Naive B cell (primary cell): ENCODE measurements at places on chromosomes 2 and 18. TPM values are rescaled to one million over a fixed set of nuclear protein-coding genes. Genes with fewer than 3 reads are reported as not detected.

DNA sequence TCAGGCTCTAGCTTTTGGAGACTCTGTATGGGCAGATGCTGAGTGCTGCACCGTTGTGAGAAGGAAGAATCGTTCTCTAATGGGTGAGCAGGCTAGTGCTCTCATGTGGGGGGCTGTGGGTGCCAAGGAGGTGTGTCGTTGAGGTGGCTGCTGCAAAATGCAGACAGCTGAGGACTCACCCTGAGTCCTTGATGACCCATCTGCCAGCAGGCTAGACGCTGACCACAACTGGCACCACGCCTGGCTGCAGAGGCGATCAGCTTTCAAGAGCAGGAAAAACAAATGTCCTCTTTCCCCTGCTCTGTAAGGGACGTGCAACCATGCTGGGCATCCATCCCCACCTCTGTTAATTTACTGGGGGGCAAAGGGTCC, 48.2 kb downstream of the HAUS1 start:
- no peak overlapping the region for H3K4me3 ChIP-seq
- peaks cover 12% of the 10 kb centered on the region for H3K4me1 ChIP-seq
- no peaks in the 10 kb centered on the region for H3K36me3 ChIP-seq
- no peak overlapping the region for H3K27ac ChIP-seq

DNA sequence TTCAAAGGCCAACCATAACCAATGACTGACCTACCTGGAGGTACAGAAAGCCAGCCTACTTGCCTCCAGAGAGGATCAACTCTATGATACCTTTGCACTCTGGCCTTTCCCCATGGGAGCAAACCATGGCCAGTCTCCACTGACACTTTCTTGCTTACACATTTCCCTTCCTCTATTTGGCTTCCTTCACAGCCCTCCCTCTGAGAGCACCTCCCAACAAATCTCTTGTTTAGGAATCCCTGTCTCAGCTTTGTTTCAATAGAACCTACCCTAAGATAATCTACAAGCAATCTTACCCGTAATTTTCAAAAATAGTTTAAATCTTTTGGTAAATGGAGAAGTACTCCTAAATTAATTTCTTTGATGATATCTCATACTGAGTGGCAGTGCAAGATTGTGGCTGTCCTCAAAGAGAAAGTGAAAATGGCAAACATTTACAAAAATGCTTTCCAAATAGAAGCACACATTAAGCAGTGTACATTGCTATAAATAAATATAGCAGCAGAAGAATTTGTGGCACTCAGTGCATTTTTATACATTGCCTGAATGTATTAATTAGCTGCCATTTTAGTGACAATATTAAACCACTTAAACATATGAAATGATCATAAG, 140.6 kb downstream of the CCDC148 start:
- peaks cover 4% of the 10 kb centered on the region for H3K4me1 ChIP-seq
- no peak overlapping the region for H3K4me3 ChIP-seq
- no peak for DNase-seq
- no peaks in the 10 kb centered on the region for H3K27me3 ChIP-seq
- peak overlapping the region; percentile 5 for H3K27ac ChIP-seq

DNA sequence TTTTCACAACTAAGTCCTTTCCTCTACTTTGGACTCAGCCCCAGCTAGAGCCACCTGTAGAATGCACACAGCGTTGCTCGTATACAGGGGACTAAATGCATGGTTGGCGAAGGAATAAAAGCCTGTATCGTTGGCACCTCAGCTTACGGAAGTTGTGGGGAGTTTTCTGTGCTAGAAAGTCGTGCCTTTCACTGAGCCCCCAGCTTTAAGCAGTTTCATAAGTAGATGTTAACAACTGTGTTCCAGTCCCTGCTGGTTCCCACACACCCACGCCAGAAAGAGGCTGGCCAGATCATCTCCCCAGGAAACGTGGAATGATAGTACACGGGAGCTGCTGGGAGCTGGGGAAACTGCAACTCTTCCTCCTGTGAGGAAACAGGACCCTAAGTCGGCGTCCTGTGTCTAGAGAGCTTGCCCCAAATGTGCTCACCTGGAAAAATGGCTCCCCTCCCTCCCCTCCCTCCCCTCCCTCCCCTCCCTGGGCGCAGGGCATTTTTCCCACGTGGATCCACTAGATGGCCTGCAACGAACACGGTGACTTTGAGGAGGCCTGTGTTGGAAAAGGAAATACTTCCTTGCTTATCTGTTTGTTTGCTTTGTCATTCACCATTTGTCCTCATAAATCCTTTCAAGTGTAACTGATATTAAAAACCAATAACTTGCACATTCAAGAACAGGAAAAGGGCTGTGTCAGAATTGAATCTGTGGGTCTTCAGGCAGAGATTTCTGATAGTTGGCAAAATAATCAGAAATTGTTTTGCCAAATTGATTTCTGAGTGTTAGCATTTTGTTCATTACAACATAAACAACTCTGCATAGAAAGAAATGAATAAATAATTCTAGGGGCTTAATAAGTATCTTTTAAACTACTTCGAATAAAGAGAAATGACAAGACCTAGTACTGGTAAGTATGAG, 43.9 kb upstream of the RFX8 start:
- H3K27me3 ChIP-seq: no peaks in the 10 kb centered on the region
- no peak overlapping the region for H3K4me3 ChIP-seq
- peaks cover 8% of the 10 kb centered on the region for H3K4me1 ChIP-seq
- H3K36me3 ChIP-seq: peaks cover 4% of the 10 kb centered on the region

GRCh38 chr2:157903626-157904025, 27.5 kb upstream of the ACVR1 start:
- no peaks in the 10 kb centered on the region for H3K36me3 ChIP-seq
- no peak overlapping the region for H3K27ac ChIP-seq
- no peak overlapping the region for H3K4me3 ChIP-seq
- H3K27me3 ChIP-seq: no peaks in the 10 kb centered on the region
- peaks cover 14% of the 10 kb centered on the region for H3K4me1 ChIP-seq
- no peak for DNase-seq

DNA sequence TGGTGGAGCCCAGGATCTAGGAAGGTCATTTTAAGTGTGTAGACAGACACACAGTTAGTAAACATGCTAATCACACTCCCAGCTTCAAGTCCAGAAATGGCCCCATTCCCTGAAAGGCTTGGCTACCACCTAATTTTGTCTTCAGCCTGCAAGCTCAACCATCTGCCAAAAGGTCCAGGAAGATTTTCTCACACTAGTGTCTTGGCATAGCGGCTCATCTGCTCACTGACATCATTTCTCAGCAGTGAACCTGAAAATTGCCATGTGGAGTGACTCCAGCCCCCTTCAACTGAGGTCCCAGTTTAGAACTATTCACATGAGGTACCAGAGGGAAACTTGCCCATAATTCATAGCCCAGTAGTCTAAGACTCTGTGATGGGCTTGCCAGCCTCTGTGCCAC, 748.9 kb downstream of the LRP1B start:
- DNase-seq: no peak
- no peaks in the 10 kb centered on the region for H3K27me3 ChIP-seq
- no peak overlapping the region for H3K4me3 ChIP-seq
- no peaks in the 10 kb centered on the region for H3K36me3 ChIP-seq

DNA sequence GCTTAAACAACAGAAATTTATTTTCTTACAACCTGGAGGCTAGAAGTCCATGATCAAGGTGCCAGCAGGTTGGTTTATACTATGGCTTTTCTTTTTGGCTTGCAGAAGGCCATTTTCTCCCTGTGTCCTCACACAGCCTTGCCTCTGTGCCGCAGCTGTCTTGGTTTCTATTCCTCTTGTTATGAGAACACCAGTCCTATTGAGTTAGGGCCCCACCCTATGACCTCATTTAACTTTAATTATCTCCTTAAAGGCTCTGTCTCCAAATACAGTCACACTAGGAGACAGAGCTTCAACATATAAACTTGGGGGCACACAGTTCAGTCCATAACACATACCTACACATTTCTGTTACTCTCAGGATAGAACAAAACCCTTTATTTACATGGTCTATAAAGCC, 17.3 kb upstream of the RHOB start:
- no peaks in the 10 kb centered on the region for H3K36me3 ChIP-seq
- peak overlapping the region; percentile 96 for H3K27ac ChIP-seq
- H3K27me3 ChIP-seq: peaks cover 6% of the 10 kb centered on the region
- peaks cover 54% of the 10 kb centered on the region for H3K4me1 ChIP-seq
- H3K4me3 ChIP-seq: peak overlapping the region; percentile 68
- DNase-seq: peak; percentile 68

- peaks cover 4% of the 10 kb centered on the region for H3K27me3 ChIP-seq
- H3K4me1 ChIP-seq: no peaks in the 10 kb centered on the region
- H3K27ac ChIP-seq: no peak overlapping the region
- no peak for DNase-seq
- no peaks in the 10 kb centered on the region for H3K36me3 ChIP-seq
These were observed 42.5 kb downstream of the PTPRM start for GRCh38 chr18:7609617-7610016.

GRCh38 chr18:74457043-74457724, at the start of gene DIPK1C:
TSS of gene DIPK1C (minus strand) at chr18:74457308. CDS start at chr18:74457259, 49 bp downstream.
- peaks cover 16% of the 10 kb centered on the region for H3K4me1 ChIP-seq
- H3K27ac ChIP-seq: no peak within 1 kb of the TSS
- peak within 1 kb of the TSS; percentile 85 for H3K4me3 ChIP-seq
- DNase-seq: no peak
- peaks cover 53% of the 10 kb centered on the region for H3K27me3 ChIP-seq

DNA sequence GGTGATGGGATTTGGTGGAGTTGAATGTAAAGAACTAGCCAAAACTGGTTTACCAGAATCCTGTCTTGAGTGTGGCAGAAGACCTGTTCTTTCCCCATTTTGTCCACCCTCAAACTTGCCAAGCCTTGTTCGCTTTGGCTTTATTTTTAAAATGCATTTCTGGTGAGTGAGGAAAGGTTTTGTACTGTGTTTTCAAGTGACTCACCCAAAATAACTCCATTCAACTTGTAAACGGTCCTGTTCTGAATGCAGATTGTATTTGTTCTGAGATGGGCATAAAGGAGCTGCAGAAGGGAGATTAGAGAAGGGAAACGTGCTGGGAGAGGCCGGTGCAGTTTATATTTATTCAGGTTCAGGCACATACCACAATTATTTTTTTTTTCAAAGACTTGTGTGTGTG, 5.3 kb upstream of the ITPRID2 start:
- H3K4me3 ChIP-seq: no peak overlapping the region
- H3K27me3 ChIP-seq: peaks cover 5% of the 10 kb centered on the region
- H3K4me1 ChIP-seq: peaks cover 6% of the 10 kb centered on the region

- H3K4me1 ChIP-seq: no peaks in the 10 kb centered on the region
- H3K4me3 ChIP-seq: no peak overlapping the region
- H3K27ac ChIP-seq: no peak overlapping the region
- H3K36me3 ChIP-seq: no peaks in the 10 kb centered on the region
- H3K27me3 ChIP-seq: peaks cover 9% of the 10 kb centered on the region
- DNase-seq: peak; percentile 6
These were observed 5.8 kb downstream of the SLC14A2 start for GRCh38 chr18:45621061-45621511.

DNA sequence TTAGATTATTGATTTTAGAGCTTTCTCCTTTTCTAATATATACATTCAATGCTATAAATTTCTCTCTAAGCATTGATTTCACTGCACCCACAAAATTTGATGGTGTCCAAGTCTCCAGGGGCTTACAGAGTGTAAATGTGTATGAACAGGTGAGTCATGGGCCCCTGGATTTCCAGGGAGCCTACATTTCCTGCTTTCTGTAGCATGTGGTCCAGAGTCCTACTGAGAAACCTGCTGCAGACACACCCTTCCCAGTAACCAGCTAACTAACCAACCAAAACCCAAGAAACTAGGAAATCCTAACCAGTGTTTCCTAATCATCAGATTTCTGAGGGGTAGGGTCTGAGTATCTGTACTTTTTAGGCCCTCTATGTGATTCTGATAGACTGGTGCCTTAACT, 39.5 kb upstream of the TANC1 start:
- no peak overlapping the region for H3K27ac ChIP-seq
- DNase-seq: no peak
- no peak overlapping the region for H3K4me3 ChIP-seq
- no peaks in the 10 kb centered on the region for H3K4me1 ChIP-seq

DNA sequence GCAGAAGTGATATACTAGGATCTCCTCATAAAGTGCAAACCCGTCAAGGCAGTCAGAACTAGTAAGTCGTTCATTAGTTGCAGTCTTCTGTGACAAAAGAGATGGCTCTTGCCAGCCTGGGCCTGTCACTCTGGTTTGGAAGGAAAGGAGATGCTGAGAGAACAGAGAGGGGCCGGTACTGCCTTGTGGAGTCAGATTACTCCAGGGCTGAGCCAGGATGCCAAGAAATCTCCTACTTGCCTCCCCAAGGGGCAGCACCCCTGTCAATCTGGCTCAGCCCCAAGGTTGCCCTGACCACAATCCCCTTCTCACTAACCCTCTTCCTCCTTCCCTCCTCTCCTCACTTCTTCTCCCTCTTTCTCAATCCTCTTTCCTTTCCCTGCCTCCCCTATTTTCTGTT, 62.9 kb upstream of the ASPRV1 start:
- no peaks in the 10 kb centered on the region for H3K27me3 ChIP-seq
- no peak overlapping the region for H3K27ac ChIP-seq

DNA sequence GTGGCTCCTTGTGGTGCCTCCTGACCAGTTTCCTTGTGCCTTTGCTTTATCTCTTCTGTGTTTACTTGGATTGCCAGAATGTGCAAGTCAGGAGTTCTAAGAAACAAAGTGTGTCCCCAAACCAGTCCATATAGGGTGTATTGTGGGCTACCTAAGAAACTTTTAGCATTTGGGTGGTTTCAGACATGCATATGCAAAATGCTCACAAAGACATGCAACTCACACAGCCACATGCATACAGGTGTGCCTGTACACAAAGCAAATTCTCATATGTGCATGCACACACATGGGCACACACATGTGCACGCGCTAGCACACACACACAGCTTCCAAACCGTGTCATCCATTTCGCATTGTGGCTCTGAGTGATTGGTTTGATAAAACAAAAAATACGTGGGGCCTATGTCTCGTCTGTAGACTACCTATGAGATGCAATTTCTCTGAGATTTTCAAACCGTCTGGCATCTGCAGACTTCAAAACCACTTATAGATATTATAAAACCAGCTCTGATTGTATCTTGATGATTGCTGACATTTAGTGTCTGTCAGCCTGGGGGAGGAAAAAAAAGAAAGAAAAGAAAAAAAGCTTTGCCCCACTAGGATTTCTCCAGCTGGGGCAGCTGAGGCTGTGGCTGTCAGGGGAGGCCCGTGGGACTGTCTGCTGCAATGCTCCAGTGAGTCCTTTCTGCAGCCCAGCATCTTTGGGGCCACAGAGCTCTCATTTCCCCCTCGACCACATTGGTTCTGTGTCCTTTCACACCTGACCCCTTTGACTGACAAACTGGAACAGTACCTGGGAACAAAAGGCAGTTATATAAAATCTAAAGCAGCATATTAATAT, 556.1 kb downstream of the CMPK2 start:
- H3K27me3 ChIP-seq: peaks cover 25% of the 10 kb centered on the region
- no peak overlapping the region for H3K4me3 ChIP-seq
- H3K27ac ChIP-seq: no peak overlapping the region
- no peak for DNase-seq

GRCh38 chr18:79438898-79439627, 43.3 kb downstream of the NFATC1 start:
- H3K27ac ChIP-seq: no peak overlapping the region
- H3K4me1 ChIP-seq: peaks cover 53% of the 10 kb centered on the region
- no peaks in the 10 kb centered on the region for H3K27me3 ChIP-seq
- DNase-seq: no peak

GRCh38 chr2:146890491-146890890, 954.3 kb upstream of the ACVR2A start:
- no peaks in the 10 kb centered on the region for H3K4me1 ChIP-seq
- no peak for DNase-seq
- H3K27me3 ChIP-seq: no peaks in the 10 kb centered on the region
- H3K27ac ChIP-seq: no peak overlapping the region
- no peaks in the 10 kb centered on the region for H3K36me3 ChIP-seq

The ALPI gene
- polyA plus RNA-seq: not detected

The LCT gene
- polyA plus RNA-seq: not detected

The HMSD gene
- polyA plus RNA-seq: not detected

The UBXN2A gene
- polyA plus RNA-seq: 10.4 TPM

The UGT1A5 gene
- polyA plus RNA-seq: not detected

The SERPINB10 gene
- polyA plus RNA-seq: not detected

The CXCR1 gene
- not detected for polyA plus RNA-seq

The IL36RN gene
- not detected for polyA plus RNA-seq

The EPB41L3 gene
- 0.17 TPM for polyA plus RNA-seq

The AGAP1 gene
- polyA plus RNA-seq: not detected

The ZDBF2 gene
- polyA plus RNA-seq: 4.1 TPM

The POMC gene
- polyA plus RNA-seq: 5.6 TPM
